ENCODE measurements at places on chromosomes 12 and 14.

- no peak for DNase-seq
Observed at GRCh38 chr12:52691076-52691840, 11.1 kb upstream of the KRT1 start.

- no peak for DNase-seq
Observed at GRCh38 chr12:52415870-52416750, 10.0 kb upstream of the KRT82 start.

DNA sequence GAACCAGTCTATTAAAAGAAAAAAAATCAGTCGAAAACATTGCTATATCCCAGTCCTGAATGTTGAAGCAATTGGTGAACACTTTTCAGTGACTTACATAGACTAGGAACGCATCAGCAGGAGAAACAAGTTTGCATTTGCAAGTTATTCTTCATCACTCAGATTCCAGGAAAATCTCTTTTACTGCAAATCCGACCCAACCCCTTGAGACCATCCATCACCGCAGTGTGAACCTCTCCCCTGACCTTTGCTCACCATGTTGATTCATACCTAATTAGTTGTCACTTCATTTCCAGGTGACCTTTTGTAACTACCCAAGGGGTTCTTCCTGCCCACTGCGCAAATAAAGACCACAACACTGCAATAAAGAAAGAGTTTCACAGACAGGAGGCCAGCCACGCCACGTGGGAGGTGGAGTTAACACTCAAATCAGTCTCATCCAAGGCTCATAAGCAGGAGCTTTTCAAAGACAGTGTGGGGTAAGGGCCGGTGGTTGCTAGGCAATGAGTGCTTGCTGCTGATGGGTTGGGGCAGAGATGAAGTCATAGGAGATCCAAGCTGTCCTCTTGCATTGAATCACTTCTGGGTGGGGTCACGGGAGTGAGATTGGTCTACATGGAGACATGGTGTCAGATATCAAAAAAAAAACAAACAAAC is 241.3 kb upstream of the TMEM132C start:
- no peak for DNase-seq

DNA sequence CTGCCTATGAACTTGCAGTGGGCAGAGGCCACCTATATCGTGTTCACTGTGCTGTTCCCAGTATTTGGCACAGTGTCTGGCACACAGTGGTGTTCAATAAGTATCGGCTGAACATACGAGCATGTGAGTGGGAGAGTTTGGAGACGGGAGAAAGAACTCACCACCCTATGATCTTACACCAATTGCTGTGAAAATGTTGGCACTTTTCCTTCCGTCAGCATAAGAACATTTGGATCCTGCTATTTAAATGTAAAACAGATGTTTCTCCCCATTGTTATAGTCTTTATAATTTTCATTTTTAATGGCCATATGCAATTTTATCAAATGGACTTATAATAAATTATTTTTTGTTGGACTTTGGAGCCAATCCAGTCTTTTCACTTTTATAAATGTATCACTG is 144.4 kb downstream of the EFCAB11 start:
- DNase-seq: no peak

- no peak for DNase-seq
Observed at GRCh38 chr12:70091021-70091521, 152.2 kb upstream of the CNOT2 start.

- DNase-seq: no peak
Observed at GRCh38 chr12:96886998-96887677, 19.9 kb upstream of the NEDD1 start.
